Kasumi-1 (cell line): ENCODE measurements at places on chromosomes 4 and X.

- DNase-seq = no peak
These were observed 1.2 kb downstream of the PRKX start for GRCh38 chrX:3712051-3712869.

GRCh38 chr4:123562994-123563750 is 166.6 kb downstream of the SPRY1 start:
- no peak for DNase-seq

GRCh38 chrX:110026099-110026844 is 23.4 kb downstream of the TMEM164 start:
- no peak for DNase-seq

DNA sequence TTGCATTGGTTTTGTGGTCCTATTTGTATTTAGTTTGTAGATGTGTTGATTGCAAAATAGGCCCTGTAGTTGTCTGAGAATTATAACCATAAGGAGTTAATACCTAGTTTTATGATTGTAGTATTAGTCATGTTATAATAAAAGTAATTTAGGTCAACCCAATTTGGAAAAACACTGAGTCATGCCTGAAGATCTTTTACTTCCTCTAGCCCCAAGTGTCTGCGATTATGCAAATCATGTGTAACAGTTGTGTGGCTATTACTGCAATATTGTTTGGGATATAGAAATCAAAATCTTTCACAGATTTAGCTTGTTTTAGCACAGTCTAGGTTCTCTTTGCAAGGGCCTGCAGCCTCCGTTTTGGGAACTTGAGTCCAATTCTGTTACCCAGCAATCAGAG is 12.6 kb downstream of the SRD5A3 start:
- DNase-seq = peak; percentile 62

DNA sequence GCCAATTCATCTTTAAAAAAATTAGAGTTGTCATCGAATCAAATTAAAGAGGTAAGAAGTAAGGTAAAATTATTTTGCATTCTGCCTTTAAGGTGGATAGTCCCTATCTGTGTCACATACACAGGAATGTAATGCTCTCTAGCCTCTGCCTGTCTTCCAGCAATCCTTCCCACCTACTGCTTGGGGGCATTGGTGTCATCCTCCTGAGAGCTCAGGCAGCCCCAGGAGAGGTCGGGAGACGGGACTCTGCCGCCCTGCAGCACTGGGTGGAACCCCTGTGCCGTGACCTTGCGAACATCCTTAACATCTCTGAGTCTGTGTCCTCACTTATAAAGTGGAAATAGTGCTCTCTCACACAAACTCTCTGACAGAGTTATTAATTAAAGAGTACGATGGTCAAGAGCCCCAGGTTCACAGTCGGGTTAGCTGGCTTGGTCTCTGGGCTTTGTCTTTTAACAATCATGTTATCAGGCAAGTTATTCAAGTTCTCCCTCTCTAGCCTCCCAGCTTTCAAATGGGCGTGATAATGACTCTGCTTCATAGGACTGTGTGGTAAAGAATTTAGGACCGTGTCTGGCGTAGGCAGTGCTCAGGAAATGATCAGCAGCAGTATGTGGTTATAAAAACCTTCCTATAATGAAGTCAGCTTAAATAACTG is 10.2 kb downstream of the TLR3 start:
- no peak for DNase-seq
